Smooth muscle cell of bladder (primary cell): ENCODE measurements at places on chromosomes 13 and 19. TPM values are rescaled to one million over a fixed set of nuclear protein-coding genes. Genes with fewer than 3 reads are reported as not detected.

MLLT1 gene
- total RNA-seq, result 4.4 and 8.1 TPM in 2 replicates

ZNF577 gene
- 5.3 and 10.3 TPM in 2 replicates for total RNA-seq

ZNF726 gene
- total RNA-seq, result 0.46 and 0.85 TPM in 2 replicates

CNN1 gene
- total RNA-seq, result 7.5 and 16.5 TPM in 2 replicates

EMP3 gene
- total RNA-seq, result 130 and 140 TPM in 2 replicates

CEBPA gene
- total RNA-seq, result 0.57 and 0.65 TPM in 2 replicates

IQCN gene
- 0.14 and 0.28 TPM in 2 replicates for total RNA-seq

ERCC5 gene
- total RNA-seq, result 70.5 and 74.9 TPM in 2 replicates

SIGLEC5 gene
- total RNA-seq, result not detected in 2 replicates

SYCN gene
- not detected in 2 replicates for total RNA-seq

PPM1N gene
- 1.4 and 2.6 TPM in 2 replicates for total RNA-seq

ATCAY gene
- 0.18 and 0.28 TPM in 2 replicates for total RNA-seq

CFD gene
- 61.8 and 93.7 TPM in 2 replicates for total RNA-seq

DHRS12 gene
- 4.2 and 4.3 TPM in 2 replicates for total RNA-seq

ZNF541 gene
- total RNA-seq, result 0.28 TPM in 2 replicates

SMAD9 gene
- 7.4 and 10.3 TPM in 2 replicates for total RNA-seq

LRG1 gene
- total RNA-seq, result not detected in 2 replicates

CABP5 gene
- not detected in 2 replicates for total RNA-seq

DAZAP1 gene
- total RNA-seq, result 34.7 and 42.2 TPM in 2 replicates

PGLYRP2 gene
- total RNA-seq, result not detected in 2 replicates

FCAR gene
- not detected in 2 replicates for total RNA-seq

NPHS1 gene
- not detected in 2 replicates for total RNA-seq

CYP4F2 gene
- not detected in 2 replicates for total RNA-seq

GDF15 gene
- total RNA-seq, result 62.4 and 105 TPM in 2 replicates

RDH8 gene
- total RNA-seq, result not detected in 2 replicates

MEGF8 gene
- total RNA-seq, result 17.4 and 27.0 TPM in 2 replicates

CLEC4G gene
- not detected in 2 replicates for total RNA-seq

CERS1 gene
- 0.85 and 2.7 TPM in 2 replicates for total RNA-seq

ZNF266 gene
- 5.7 and 6.1 TPM in 2 replicates for total RNA-seq

RFPL4A gene
- not detected in 2 replicates for total RNA-seq

POU2F2 gene
- total RNA-seq, result under 0.01 TPM in 2 replicates

TNNT1 gene
- 1.6 and 2.7 TPM in 2 replicates for total RNA-seq

LGALS4 gene
- 0.14 TPM in 1 of 2 replicates, not detected in the other for total RNA-seq

SULT2A1 gene
- 0.09 TPM in 1 of 2 replicates, not detected in the other for total RNA-seq

SOX21 gene
- total RNA-seq, result not detected in 2 replicates

CD70 gene
- not detected in 2 replicates for total RNA-seq

ACP5 gene
- 1.3 and 2.0 TPM in 2 replicates for total RNA-seq

TBXA2R gene
- total RNA-seq, result 0.43 and 0.92 TPM in 2 replicates

FAM124A gene
- total RNA-seq, result 1.3 and 1.7 TPM in 2 replicates
